ENCODE measurements at places on chromosomes 2 and 18. TPM values are rescaled to one million over a fixed set of nuclear protein-coding genes. Genes with fewer than 3 reads are reported as not detected.

The PLGLB2 gene
- total RNA-seq, result 0.40 TPM

GRCh38 chr2:86485802-86486201 is 44.6 kb downstream of the KDM3A start:
- H3K36me3 ChIP-seq, result peaks cover 87% of the 10 kb centered on the region
- DNase-seq, result no peak
- no peak overlapping the region for H3K27ac ChIP-seq
- no peak overlapping the region for H3K4me3 ChIP-seq
- H3K27me3 ChIP-seq, result no peaks in the 10 kb centered on the region

GRCh38 chr2:238963971-238964328 is 116.1 kb downstream of the TWIST2 start:
- H3K36me3 ChIP-seq, result no peaks in the 10 kb centered on the region
- no peak overlapping the region for H3K27ac ChIP-seq
- no peaks in the 10 kb centered on the region for H3K4me1 ChIP-seq
- no peak for DNase-seq

DNA sequence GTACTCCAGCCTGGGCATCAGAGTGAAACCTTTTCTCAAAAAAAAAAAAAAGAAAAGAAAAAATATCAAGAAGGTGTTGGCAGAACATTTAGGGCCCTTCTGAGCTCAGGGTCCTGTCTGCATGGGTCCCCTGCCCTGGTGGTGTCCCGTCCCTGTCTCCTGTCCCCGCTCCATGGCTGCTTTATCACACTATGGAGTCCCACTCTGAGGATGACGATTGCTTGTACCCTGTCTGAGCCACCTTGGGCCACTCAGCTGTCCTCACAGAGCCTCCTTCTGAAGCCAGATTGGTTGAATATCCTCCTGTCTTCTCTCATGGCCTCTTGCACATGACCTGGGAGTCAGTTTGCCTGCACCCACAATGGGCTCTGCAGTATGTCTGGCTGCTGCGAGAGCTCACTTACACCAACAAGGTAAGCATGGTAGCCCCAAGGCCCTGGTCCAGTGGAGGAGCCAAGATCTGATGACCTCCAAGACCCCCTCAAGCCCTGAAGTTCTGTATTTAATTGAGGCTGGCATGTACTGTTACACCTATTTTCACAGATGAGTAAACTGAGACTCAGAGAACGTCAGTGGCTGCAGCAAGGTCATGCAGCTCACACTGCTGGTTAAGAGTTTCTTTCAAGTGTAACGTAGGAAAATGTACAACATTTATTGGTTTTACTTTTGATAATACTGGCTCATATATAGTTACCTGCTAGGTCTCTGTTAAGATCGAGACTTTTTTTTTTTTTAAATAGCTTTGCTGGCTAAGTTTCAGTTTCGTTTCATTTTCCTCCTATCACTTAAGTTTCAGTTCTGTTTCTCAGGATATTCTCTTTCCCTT is 16.9 kb upstream of the ZCCHC2 start:
- no peaks in the 10 kb centered on the region for H3K4me1 ChIP-seq
- no peak overlapping the region for H3K4me3 ChIP-seq
- H3K36me3 ChIP-seq, result no peaks in the 10 kb centered on the region
- H3K27ac ChIP-seq, result no peak overlapping the region

The IL1F10 gene
- total RNA-seq, result not detected

The IL1RN gene
- not detected for total RNA-seq

GRCh38 chr2:9269695-9270360 is 63.2 kb downstream of the ASAP2 start:
- H3K4me3 ChIP-seq, result peak overlapping the region; percentile 30
- H3K4me1 ChIP-seq, result peaks cover 28% of the 10 kb centered on the region
- no peaks in the 10 kb centered on the region for H3K27me3 ChIP-seq
- H3K27ac ChIP-seq, result peak overlapping the region; percentile 84

The CELF4 gene
- total RNA-seq, result not detected

Data from SJCRH30 (cell line).